Right renal cortex interstitium (tissue), 3 donors: ENCODE measurements at places on chromosomes 6 and 20.

DNA sequence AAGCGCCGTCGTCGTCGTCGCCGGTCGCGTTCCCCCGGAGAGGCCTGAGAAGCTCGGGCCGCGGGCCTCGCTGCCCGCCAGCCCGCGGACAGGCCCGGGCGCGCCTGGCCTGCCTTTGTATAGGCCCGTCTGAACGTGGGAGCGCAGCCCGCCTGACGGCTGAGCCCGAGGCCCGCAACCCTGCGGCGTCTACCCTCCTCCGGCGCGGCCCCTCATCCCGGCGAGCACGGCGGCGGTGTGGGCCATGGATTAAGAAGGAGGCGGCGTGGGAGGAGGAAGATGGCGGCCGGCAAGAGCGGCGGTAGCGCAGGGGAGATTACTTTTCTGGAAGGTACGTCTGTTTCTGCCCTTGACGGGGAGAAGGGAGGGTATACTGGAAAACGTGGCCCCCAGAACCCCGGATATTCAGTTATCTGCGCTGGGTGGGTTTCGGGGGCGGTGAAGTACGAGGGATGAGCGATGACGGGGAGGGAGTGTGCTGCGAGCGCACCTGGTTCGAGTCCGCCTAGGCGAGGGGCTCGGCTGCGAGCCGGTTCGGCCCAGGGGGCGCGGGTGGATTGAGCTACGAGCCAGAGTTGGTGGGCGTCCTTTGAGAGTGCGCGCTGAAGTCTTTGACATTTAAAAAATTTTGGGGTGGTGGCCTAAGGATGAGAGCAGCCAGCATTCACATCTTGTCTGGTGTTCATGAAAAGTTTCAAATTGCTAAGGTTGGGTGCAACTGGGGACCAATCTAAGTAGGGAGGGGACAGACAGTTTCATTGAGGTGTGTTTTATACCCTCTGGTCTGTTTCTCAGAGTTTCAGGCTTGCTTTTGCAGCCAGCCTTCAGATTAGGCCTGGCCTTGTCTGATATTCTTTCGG is 796 bp downstream of the SENP6 start:
- peak; percentile 36 for DNase-seq

GRCh38 chr6:153192943-153193885 is 62.1 kb upstream of the RGS17 start:
- no peak for DNase-seq

DNA sequence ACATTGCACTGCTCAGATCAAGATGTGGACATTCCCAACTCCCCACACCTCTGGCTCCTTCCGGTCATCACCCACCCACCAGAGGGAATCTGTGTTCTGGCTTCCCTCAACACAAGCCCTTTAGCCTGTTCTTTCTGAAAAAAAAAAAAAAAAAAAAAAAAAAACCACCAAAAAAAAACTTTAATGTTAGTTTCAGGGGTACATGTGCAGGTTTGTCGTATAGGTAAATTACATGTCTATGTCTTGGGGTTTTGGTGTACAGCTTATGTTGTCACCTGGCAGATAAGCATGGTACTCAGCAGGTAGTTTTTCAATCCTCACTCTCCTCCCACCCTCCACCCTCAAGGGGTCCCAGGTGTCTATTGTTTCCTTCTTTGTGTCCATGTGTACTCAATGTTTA is 135.8 kb upstream of the FOXA2 start:
- DNase-seq, result no peak

- no peak for DNase-seq
Measured at GRCh38 chr6:132228894-132229293, 172.4 kb downstream of the MOXD1 start.

GRCh38 chr20:5513975-5514516 is 197.3 kb upstream of the PROKR2 start:
- DNase-seq, result no peak

DNA sequence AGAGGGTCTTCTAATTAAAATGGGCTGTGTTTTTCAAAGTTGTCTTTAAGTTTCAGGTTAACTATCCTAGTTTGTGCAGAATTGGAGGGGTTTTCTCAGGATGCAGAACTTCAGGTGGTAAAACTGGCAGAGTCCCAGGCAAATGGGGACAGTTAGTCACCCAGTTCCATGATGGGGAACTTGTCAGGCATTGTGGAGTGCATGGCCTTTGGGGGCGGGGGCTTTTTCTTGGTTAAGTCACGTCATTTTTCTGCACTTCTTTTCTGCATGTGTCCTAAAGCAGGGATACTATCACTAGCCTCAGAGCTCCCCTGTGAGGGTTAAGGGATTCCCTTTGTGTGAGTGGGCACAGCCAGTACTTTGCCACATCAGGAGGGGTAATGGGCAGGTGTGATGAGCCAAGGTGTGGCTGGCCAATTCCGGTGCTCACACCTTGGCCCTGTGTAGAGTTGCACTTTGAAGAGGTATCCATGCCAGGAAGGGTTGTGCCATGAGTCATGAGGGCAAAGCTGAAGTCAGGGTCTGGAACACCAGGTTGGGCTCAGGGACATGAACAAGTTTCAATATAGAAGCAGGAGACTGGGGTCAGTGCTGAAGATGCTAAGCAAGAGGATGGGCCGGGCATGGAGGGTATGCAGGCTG is 126.0 kb upstream of the RREB1 start:
- DNase-seq, result no peak

- DNase-seq, result no peak
Measured at GRCh38 chr6:31129130-31129529, 8.9 kb upstream of the CDSN start.

GRCh38 chr20:45308117-45308778 is at the start of gene MATN4:
Gene MATN4, minus strand, starts transcription at chr20:45308299. Its CDS starts 2,717 bp downstream, at chr20:45305582.
- no peak for DNase-seq

DNA sequence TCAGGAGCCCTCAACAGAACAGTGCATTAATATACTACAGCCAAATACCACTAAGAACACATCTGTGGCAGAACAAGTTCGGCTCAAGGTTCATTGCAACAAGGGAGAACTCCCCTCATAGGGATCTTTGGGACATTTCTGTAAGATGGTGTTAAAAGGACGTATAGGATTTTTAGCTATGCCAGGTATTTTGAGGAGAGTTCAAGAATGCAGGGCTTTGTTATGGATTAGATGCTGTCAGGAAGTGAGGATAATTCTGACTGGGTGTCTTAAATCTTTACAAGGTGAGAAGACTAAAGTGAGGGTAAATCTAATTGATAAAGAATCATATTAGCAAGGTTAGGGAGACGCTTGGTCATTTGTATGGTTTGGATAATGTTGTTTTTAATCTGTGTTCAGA is 83.7 kb upstream of the AHI1 start:
- DNase-seq, result no peak

- no peak for DNase-seq
Measured at GRCh38 chr6:167668019-167668753, 158.5 kb upstream of the AFDN start.

- no peak for DNase-seq
Measured at GRCh38 chr6:3356056-3356823, 97.5 kb downstream of the PSMG4 start.

DNA sequence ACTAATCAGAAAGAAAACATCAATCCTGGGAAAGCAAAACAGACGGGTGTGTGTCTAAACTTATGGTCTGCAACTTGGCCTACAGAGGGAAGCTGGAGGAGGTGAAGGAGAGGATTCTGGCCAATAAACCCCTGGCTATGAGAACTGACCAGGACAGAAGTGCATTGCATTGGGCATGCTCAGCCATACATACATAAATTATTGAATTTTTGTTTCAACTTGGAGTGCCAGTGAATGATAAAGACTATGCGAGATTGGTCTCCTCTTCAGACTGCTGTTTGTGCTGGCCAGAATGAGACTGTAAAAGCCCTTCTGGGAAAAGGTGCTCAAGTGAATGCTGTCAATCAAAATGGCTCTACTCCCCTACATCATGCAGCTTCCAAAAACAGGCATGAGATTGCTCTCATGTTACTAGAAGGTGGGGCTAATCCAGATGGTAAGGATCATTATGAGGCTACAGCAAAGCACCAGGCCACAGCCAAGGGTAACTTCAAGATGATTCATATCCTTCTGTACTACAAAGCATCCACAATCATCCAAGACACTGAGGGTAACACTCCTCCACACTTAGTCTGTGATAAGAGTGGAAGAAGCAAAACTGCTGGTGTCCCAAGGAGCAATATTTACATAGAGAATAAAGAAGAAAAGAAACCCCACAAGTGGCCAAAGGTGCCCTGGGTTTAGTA is 17.4 kb downstream of the ADNP start:
- no peak for DNase-seq

DNA sequence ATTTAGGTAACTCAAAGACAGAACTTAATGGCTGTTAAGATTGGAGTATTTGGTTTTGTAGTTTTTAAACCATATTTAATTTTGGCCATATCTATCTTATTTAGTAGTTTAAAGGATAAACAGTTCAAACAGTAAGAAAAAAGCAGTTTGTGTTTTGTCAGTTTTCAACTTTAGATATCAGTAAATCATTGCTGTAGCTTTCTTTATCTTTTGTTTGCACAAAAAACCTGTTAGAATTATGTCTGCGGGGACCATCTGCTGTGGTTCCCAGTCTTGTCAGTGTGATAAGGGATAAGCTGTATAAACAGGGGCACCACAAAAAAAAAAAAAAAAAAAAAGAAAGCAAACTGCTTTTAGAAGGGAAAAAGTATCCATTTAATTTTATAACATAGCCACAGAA is 40.9 kb downstream of the CDKAL1 start:
- no peak for DNase-seq

DNA sequence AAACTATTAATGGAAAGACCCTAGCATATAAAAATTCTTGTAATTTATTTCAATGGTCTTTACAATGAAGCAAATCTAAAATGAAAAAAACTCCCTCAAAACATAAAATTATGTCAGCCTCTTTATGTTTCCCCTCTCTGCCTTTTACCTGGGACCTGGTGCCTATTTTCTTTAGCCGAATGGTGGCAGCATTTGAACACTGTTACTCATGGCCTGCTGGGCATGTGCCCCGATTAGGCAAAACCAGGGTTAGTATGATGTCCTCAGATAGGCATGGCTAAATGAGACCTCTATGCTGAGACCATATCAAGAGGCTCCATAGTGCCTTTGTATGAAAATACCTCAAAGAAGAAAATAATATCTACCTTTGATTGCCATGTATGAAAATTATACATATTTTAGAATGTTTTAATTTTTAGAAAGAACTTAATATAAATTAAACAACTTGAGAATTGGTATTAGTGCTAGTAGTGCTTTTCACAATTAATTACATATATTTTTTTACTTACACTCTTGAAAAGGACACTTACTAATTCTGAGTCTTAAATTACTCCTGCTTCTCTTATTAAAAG is 22.5 kb upstream of the C6orf58 start:
- DNase-seq, result no peak
